ENCODE measurements at places on chromosomes 5 and 9.

GRCh38 chr9:95250462-95251221 lies 66.9 kb downstream of the FANCC start:
- no peak overlapping the region for H3K4me3 ChIP-seq
- H3K27me3 ChIP-seq, result no peaks in the 10 kb centered on the region
- no peak overlapping the region for H3K27ac ChIP-seq
- H3K36me3 ChIP-seq, result peaks cover 9% of the 10 kb centered on the region

DNA sequence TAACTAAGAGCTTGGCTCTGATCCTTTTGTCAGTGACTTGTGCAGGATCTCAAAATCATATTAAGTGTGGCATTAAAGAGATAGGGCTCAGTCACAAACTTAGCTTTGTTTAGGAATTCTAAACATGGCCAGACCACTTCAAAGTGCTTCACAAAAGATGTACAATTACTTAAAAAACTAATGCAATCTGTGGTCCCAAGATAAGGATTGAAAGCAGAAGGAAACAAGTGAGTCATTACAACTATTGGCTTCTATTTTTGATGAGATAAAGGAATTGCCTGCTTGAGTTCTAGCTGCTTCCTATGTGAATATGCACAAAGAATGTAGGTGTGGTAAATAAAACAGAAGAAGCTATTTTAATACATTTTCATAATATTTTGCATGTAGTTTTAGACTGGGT lies 44.9 kb upstream of the SLC12A2 start:
- no peak overlapping the region for H3K27ac ChIP-seq
- H3K27me3 ChIP-seq, result no peaks in the 10 kb centered on the region
- no peak overlapping the region for H3K4me3 ChIP-seq
- H3K4me1 ChIP-seq, result peaks cover 5% of the 10 kb centered on the region
- DNase-seq, result no peak

DNA sequence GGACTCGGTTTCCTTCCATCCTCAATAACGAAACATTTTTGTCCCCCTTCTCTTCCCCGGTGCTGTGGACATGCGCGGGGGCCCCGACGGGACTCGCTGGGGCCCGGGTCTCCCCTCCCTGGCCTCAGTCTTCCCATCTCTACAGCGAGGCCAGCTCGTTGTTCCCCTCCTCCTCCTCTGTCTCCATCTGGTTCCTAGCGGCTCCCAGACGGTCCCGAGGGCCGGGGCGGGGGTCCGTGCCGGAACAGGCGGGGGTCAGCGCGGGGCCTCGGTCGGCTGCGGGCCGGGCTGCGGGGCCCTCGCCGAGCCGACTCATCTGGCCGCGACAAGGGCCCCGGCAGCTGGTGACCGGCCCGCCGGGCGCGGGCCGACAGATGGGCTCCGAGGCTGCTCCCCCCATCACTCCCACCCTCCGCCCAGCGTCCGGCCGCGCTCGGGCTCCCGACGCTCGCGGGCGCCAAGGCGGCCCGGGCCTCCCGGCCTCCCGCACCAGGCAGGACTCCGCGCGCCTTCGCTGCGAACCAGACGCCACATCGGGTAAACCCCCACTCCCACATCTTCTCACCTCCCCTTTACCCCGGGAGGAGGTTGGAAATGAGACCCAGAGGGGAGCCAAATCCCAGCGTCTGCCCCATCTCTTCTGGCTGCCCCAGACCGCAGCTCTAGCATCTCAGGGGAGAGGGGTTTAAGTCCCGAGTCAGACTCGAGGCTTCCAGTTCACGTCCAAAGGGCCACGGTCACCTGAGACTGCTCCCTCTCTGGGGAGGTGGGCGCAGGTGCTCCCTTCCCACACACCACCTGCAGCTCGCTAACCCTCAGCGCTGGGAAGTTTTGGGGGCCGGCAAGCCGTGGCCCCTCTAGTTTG lies 8.1 kb downstream of the BARHL1 start:
- H3K4me3 ChIP-seq, result no peak overlapping the region
- no peak for DNase-seq
- peaks cover 12% of the 10 kb centered on the region for H3K36me3 ChIP-seq
- peaks cover 73% of the 10 kb centered on the region for H3K27me3 ChIP-seq

- peak overlapping the region; percentile 68 for H3K27ac ChIP-seq
- H3K36me3 ChIP-seq, result no peaks in the 10 kb centered on the region
- no peak for DNase-seq
- H3K27me3 ChIP-seq, result peaks cover 6% of the 10 kb centered on the region
- H3K4me3 ChIP-seq, result no peak overlapping the region
Measured at GRCh38 chr5:150157168-150157567, 1.5 kb upstream of the PDGFRB start.

DNA sequence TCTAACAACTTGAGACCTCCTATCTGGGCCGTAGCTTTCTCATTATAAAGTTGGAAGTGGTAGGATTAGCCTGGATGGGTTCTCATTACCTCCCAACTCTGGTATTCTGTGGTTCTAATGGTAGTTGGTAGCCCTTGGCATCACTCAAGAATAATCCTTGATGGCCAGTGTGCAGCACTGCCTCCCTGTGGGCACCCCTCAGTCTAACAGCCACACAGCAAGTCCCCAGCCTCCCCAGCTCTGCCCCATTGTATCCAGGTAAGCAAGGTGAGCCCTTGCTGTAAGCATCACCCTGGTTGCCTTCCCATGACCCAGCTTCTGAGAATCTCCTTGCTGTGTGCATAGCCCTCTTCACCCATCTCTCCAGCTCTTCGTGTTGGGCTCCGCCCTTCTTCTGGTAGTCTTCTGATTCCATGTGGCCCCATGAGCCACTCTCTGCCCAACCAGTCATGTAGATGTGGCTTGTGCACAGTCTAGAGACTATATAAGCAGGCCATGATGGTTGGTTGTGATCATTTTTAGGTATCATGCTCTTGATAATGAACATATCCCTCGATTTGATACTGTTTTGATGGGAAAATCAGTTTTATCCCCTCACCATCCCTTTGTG lies 57.6 kb upstream of the GRHPR start:
- no peaks in the 10 kb centered on the region for H3K36me3 ChIP-seq
- no peak for DNase-seq
- no peaks in the 10 kb centered on the region for H3K4me1 ChIP-seq
- H3K27me3 ChIP-seq, result no peaks in the 10 kb centered on the region
- H3K27ac ChIP-seq, result no peak overlapping the region

- H3K27me3 ChIP-seq, result no peaks in the 10 kb centered on the region
- no peak overlapping the region for H3K4me3 ChIP-seq
- H3K4me1 ChIP-seq, result peaks cover 7% of the 10 kb centered on the region
- no peaks in the 10 kb centered on the region for H3K36me3 ChIP-seq
Measured at GRCh38 chr9:89743216-89743572, 138.4 kb downstream of the GADD45G start.

- no peaks in the 10 kb centered on the region for H3K27me3 ChIP-seq
- no peak overlapping the region for H3K4me3 ChIP-seq
- DNase-seq, result no peak
- H3K27ac ChIP-seq, result no peak overlapping the region
- H3K36me3 ChIP-seq, result no peaks in the 10 kb centered on the region
Measured at GRCh38 chr9:85216601-85217000, 525.2 kb downstream of the AGTPBP1 start.
